ENCODE measurements at places on chromosomes 2 and 18. TPM values are rescaled to one million over a fixed set of nuclear protein-coding genes. Genes with fewer than 3 reads are reported as not detected.

GRCh38 chr2:238098901-238099713 lies 1.0 kb upstream of the ESPNL start:
- no peak for DNase-seq

The SLC9A4 gene
- total RNA-seq: 0.13 TPM

DNA sequence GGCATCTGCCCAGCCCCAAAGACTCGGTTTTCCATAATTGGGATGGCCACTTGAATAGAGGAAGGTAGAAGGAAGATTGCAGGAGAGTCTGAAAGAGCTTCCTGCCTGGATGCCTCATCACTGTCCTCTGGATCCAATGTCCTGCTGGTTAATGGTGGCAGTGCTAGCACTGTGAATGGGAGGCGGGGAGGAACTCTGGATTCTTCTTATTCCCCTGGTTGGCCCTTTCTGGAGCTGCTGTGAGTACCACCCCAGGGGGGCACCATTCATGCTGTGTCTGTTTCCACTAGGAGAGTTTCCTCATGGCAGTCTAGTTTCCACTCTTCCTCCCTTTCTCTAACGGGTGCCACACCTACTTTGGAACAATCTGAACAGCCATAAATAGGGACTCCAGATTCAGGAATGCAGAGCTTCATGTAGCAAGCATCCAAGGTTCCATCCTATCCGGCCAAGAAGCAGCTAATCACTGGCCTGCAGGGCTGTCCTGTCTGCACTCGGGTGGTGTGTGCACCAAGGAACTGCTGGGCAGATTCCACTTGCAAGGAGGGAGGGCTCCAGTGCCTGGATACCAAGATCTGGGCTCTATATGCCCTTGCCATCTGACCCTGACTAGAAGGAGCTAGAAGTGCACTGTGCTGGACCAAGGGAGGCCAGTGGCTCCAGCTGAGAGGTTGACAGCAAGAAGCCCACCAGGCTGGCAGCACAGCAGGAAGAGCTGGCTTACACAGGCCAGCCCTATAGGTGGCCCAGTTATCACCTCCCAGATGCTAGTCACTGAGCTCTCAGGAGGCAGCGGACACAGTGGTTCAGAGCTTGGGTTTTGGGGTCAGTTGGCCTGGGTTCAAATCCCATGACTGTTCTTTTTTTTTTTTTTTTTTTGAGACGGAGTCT lies 4.6 kb upstream of the ATOH8 start:
- no peak for DNase-seq

GRCh38 chr2:238228700-238229099 lies 11.1 kb downstream of the HES6 start:
- no peak for DNase-seq

GRCh38 chr18:10860928-10861327 lies 288.4 kb downstream of the PIEZO2 start:
- no peak for DNase-seq

The IL36RN gene
- total RNA-seq: 1.9 TPM

The DHRS9 gene
- total RNA-seq: 19.1 TPM

- no peak for DNase-seq
Measured at GRCh38 chr2:1502891-1503304, 89.6 kb downstream of the TPO start.

The POTEI gene
- total RNA-seq: not detected

- no peak for DNase-seq
Measured at GRCh38 chr2:40405465-40405864, 46.4 kb downstream of the SLC8A1 start.

- peak; percentile 81 for DNase-seq
Measured at GRCh38 chr18:27996801-27997272, 180.1 kb downstream of the CDH2 start.

The CRYBA2 gene
- total RNA-seq: not detected

GRCh38 chr18:48399303-48400075 lies 9.7 kb downstream of the ZBTB7C start:
- no peak for DNase-seq

The ZBTB7C gene
- total RNA-seq: under 0.01 TPM

The EFEMP1 gene
- 227 TPM for total RNA-seq

The SLC23A3 gene
- total RNA-seq: 1.9 TPM

DNA sequence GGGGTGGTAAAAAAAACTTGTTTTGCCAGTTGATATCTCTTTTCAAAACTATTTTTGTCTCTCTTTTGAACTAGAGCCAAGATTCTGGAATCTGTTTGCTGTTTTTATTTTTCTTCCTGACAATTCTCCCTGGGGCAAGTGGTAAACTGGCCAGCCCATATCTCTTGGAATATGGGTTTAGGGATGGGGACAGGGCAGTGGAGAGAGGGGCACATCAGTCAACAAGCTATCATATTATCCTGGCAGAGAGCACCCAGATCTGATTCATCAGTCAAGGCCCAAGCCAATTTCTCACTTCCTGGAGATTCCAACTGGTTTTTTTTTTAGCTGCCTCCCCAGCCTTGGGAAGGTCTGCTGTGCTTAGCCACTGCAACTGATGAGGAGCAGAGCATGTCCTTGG lies 52.3 kb downstream of the ARHGAP28 start:
- peak; percentile 32 for DNase-seq

DNA sequence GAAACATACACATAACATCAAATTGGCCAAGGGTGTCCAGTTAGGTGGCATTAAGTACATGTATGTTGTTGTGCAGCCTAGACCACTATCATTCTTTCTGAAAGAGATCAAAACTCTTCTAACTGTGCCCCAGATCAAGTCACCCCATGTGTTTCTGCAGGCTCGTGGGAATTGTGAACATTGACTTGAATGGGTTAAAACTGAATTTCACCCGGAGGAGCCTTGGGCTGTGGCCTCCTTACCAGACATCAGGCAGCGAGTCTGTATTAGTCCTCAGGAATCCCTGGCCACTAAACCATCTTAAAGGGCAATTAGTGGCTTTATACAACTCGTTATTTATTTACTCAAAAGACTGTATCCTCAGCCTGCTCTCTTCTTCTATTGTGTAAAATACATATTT lies 149.0 kb upstream of the REV1 start:
- no peak for DNase-seq

The RGPD4 gene
- total RNA-seq: not detected

Data from bronchial epithelial cell (primary cell).